Activated CD4-positive, alpha-beta T cell treated with anti-CD3 and anti-CD28 coated beads, Interleukin-2, amount 50 U/mL, for 48 hours (primary cell): ENCODE measurements at places on chromosomes 12 and 14.
A peak's percentile ranks its signal among the peaks of the same experiment; 100 is the strongest.

DNA sequence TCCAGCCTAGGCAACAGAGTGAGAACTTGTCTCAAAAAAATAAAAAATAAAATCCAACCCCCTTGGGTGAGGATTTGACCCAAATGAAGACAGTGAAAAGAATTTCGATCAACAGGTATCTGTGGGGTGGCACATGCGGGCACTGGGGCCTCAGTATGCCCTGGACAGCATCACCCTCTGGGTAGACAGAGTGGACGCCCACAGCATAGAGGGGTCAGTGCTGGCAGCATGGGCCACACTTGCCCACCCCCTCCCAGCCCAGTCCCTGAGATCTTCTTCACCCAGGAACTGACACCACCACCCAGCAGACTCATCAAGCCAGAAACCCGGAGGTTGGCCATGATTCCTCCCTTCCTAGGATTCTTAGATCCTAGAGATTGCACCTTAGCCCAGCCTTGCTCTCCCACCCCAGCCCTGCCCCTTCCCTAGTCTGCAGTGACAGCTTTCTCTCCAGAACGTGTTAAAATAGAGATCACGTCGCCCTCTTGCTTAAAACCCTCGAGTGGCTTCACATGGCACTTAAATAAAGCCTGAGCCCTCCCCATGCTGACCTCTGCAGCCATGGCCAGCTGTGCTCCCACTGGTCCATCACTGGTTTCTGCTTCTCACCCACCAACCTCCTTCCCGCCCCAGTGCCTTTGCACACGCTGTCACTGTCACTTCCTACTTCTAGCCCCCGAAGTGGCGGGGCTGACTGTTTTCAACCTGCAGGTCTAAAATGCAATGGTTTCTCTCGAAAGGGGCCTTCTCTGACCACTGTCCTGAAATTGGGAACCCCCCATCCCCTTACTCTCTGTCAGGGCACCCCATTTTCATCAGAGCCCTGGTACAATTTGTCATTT lies 26.2 kb upstream of the DYNC1H1 start:
- no peak for DNase-seq

GRCh38 chr12:51056242-51056641 lies 8.1 kb downstream of the LETMD1 start:
- no peak for DNase-seq

- DNase-seq: no peak
These were observed 4.3 kb downstream of the NDUFA9 start for GRCh38 chr12:4653257-4653656.

DNA sequence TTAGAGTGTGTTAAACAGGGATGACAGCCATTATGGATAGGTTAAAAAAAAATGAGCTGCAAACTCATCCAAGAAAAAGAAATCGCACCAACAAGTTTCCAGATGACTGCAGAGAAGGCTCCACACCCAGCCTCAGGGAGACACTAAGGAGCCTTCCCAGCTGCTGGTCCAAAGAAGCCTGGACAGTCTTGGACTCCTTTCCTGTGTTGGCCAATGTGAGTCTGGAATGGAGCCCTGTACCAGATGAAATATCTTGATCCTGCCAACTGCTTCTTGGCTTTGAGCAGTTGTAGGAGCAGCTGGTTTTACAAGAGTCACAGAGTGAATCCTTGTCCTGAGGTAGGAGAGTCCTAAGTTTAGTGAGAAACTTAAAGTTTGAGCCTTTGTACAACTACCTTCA lies 44.5 kb downstream of the SLC38A1 start:
- DNase-seq: no peak

GRCh38 chr12:124551268-124552144 lies 15.9 kb downstream of the NCOR2 start:
- DNase-seq: no peak

DNA sequence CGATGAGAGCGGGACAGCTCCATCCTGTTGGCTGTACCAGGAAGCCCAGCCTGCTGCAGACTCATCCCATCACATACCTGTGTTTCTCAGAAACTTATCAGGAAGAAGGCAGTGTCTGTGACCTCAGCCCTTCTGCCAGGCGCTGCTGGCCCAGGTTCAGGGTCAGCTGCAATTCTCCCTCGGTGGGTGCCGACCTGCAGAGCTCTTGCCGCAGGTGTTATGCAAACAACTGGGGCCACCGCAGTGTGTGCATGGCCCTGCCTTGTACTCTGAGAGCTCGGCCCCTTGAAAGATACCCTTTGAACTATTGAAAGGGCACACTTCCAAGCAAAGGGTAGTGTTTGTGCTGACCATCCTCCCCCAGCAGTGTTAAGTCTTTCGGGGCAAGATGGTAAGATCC lies 322.2 kb upstream of the DIO3 start:
- no peak for DNase-seq

DNA sequence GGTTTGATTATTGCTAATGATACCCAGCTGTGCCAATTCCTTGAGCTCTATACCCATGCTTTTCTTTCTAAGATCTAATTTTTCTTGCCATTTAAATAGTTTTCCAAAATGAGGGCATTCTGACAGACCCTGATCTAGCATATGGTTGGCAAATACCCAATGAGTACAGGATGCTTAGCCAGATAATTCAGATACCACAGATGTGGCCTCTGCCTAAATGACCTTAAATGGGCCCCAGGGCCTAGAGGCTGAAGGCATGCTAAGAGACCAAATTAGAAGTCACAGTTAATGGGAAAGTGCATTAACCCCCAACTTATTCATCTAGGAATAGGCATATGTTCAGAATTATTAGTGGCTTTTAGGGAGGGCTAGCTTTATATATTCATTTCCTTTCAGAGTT lies 122.3 kb upstream of the CNOT2 start:
- DNase-seq: no peak

GRCh38 chr14:53389202-53389601 lies 236.1 kb upstream of the DDHD1 start:
- DNase-seq: no peak

GRCh38 chr14:100018482-100018881 lies 46.7 kb upstream of the EVL start:
- no peak for DNase-seq

DNA sequence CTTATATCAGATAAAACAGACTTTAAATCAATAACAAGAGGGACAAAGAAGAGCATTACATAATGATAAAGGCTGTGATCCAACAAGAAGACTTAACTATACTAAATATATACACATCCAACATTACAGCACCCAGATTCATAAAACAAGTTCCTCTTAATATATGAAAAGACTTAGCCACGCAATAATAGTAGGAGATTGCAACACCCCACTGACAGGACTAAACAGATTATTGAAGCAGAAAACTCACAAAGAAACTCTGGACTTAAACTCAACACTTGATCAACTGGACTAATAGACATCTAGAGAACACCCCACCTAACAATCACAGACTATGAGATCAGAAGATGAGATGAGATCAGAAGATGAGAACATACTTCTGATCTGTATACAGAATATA lies 5.7 kb upstream of the CLEC14A start:
- DNase-seq: no peak

- DNase-seq: peak; percentile 61
These were observed 8.4 kb downstream of the PAPLN start for GRCh38 chr14:73245480-73246325.

GRCh38 chr14:99081156-99081765 lies 190.7 kb downstream of the BCL11B start:
- DNase-seq: no peak

- no peak for DNase-seq
These were observed 12.3 kb downstream of the DENND5B start for GRCh38 chr12:31578632-31579031.

GRCh38 chr12:104850781-104851180 lies 107.3 kb downstream of the SLC41A2 start:
- no peak for DNase-seq

GRCh38 chr12:88361493-88361892 lies 218.8 kb downstream of the KITLG start:
- no peak for DNase-seq

GRCh38 chr12:124303579-124304313 lies 8.9 kb downstream of the RFLNA start:
- DNase-seq: no peak

GRCh38 chr12:4227046-4227445 lies 46.5 kb upstream of the CCND2 start:
- no peak for DNase-seq

DNA sequence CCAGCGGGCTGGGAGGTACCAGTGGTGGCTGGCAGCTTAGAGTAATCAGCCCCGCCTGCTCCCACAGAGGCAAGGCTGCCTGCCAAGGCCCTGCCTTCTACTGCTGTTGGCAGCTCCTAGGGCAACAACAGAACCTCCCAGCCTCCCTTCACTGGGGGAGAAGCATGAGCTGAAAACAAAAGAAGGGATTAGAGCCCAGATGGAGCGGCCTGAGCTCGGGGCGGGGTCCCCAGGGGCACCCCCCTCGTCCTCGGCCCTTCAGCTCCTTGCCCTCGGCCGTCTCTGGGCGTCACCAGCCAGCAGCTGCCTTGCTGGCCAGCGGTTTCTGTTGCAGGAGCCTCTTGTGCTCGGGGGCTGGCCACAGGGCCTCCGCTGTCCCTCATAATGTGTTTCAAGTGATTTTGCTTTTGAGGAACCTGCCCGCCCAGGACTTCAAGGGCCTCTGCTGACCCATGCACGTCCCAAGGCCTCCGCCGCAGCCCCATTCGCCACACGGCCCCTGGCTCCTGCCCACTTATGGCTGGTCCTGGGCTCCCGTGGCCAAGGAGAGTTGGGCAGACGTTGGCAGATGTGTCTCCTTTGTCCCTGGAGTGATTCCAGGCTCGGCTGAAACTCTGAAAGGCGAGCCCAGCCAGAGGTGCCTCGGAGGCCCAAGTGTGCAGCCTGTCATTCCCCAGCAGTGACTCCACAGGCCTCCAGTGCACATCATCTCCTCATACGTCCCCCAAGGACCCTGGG lies 49.7 kb downstream of the PSMA6 start:
- DNase-seq: peak; percentile 32

DNA sequence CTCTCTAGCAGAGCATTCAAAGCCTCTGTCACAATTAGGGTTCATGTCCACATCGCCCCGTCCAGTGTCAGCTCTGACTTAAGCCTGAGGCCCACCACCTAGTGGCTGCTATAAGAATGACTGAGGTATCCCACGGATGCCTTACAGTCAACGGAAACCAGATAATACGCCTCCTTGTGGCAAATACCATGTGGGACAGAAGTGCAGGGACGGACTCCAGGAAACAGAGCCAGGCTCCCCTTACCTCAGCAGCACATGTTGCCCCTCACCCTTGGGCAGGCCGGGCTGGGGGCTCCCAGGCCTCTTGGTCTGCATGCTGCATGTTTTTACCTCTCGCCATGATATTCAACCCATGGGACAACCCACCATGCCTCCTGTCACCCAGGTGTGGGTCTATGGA lies 86.3 kb downstream of the VWF start:
- DNase-seq: peak; percentile 35

GRCh38 chr12:73221836-73222235 lies 949.7 kb downstream of the TRHDE start:
- DNase-seq: no peak

- no peak for DNase-seq
These were observed 27.8 kb upstream of the NFYB start for GRCh38 chr12:104165801-104166200.
